ENCODE measurements at places on chromosomes 5 and 9.

- DNase-seq: no peak
These were observed 3.0 kb upstream of the TUSC1 start for GRCh38 chr9:25681266-25681665.

DNA sequence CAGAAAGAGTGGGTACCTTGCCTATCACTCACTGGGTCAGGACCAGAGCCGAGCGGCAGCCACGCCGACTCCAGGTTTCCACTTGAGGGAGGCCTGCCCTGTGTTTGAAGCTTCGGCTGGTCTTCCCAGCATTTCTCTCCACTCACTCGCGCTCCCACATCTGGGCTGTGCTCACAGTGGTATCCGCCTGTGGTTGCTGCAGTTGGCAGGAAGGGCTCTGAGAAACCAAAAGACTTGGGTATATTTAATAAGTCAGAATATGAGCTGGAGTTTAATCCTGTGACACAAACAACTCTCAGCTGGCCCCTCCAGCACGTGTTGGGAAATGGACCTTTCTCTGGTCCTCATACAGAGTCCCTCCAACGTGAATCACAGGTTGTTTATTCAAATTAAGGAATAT lies 70.9 kb downstream of the SPRY4 start:
- no peak for DNase-seq

DNA sequence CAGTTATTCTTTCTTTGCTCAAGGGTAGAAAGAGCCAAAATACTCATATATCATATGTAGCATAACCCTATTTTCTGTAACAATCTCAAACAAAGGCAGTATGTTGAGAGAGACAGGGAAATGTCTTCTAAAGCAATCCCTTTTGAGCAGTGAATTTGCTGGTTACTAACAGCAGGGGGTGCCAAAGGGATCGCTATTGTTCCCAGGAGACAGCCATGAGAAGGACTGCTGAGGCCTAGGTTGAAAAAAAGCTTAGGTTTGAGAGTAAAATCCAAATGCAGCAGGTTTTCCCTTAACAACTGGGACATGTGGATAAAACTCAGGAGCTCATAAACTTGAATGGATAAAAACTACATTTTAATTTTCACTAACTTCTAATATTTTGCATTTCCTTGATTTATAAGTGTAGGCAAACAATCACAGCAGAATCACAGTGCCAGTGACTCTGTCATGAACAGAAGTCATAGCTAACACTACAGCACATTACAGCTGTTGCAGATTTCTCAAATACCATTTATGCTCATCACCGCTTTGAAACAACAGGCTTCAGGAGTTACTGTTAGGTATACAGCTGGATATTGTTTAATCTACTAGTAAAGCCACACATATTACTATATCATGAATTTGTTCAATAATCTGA lies 148.4 kb downstream of the MAPKAP1 start:
- peak; percentile 52 for DNase-seq

- DNase-seq: no peak
These were observed 398.3 kb upstream of the MPDZ start for GRCh38 chr9:13677801-13678200.

- no peak for DNase-seq
These were observed 182.3 kb downstream of the C9orf152 start for GRCh38 chr9:110025551-110026170.

GRCh38 chr5:138706655-138707480 lies 46.4 kb upstream of the CTNNA1 start:
- no peak for DNase-seq

DNA sequence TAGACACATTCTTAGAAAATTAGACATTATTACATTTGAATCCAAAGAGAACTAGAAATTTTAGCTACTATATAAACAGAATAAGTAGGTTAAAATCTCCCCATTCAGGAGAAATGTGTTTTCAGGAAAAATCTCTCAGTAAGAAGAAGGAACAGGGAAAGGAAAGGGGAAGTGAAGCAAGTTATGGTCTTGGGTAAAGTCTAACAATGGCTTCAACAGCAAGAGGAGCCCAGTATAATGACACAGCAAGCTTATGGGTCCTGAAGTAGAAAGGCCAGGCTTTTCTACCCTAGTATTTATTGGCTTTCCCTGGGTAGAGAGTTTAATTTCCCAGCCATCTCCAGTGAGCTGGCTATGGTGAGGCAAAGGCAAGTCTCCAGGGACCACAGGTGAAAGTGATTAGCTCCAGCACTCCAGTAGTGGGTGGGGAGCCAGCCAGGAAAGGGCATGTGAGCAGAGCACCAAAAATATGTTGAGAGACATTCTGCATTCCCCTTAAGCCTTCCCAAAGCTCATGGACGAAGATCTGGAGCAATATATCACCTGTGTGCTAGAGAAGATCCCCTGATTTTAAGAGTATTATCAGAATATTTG lies 981.7 kb downstream of the NR2F1-AS1 start:
- DNase-seq: no peak

GRCh38 chr5:134638760-134639201 lies 6.2 kb upstream of the SAR1B start:
- no peak for DNase-seq

DNA sequence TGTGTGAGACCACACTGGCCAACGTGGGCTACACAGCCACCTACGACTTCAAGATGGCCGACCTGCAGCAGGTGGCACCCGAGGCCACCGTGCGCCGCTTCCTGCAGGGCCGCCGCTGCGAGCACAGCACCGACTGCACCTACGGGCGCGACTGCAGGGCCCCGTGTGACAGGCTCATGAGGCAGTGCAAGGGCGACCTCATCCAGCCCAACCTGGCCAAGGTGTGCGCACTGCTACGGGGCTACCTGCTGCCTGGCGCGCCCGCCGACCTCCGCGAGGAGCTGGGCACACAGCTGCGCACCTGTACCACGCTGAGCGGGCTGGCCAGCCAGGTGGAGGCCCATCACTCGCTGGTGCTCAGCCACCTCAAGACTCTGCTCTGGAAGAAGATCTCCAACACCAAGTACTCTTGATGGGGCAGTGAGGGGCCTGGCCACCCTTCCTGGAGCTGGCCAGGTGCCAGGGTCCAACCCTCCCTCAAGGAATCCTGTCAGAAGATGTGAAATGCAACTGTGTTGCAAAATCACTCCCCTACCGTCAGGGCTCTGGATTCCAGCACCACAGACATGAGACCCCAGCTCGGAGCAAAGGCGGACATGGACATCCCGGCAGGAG lies 11.1 kb downstream of the DIPK1B start:
- no peak for DNase-seq

GRCh38 chr9:124011460-124012301 lies at the start of gene LHX2:
TSS of gene LHX2 (plus strand) at chr9:124011768. CDS start at chr9:124012349, 581 bp downstream.
- peak; percentile 98 for DNase-seq

GRCh38 chr5:1119312-1119831 lies 7.5 kb upstream of the SLC12A7 start:
- DNase-seq: no peak

DNA sequence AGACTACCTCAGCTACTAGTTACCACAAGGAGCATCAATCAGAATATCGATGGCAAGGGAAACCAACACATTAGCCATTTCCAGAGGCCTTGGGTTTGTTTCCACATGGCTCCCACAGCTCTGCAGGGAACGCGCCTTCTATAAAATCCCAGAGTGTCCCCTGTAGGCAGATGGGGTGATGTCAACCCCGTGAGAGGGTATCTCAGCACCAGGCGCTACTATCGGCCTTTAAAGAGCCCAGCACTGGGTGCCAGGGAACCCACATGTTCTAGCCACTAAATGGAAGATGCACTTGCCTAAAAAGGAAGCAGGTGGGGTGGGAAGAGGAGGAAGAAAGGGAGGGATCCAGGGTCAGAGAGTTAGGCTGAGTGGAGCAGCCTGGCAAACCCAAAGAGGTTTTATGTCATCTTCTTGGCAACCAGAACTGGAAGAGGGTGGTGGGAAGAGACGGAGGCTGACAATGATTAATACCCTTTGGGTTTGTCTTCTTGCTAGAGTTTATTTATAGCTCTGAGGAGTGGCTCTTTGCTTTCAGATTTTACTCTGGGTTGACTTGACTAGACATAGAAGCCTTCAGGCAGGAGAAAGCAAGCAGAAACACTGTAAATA lies 19.9 kb downstream of the MACROH2A1 start:
- DNase-seq: no peak

DNA sequence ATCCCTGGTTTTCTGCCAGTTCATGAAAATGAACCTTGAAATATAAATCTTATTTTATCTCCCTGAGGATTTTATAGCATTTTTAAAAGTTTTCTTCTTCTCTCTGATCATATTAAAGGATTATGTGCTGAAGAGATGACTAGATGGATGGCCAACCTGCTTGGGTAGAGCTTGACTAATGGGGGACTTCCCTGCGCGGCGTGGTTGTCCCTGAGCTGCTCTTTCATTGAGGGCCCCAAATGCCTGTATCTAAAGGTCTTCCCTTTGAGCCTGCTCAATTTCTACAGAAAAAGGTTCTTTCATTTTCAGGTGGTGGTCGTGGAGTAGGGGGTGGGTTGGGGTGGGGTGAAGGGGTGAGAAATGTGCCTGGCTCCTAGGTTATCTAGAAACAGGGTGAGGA lies 20.5 kb upstream of the CDKN2AIPNL start:
- no peak for DNase-seq

- no peak for DNase-seq
These were observed 66.0 kb downstream of the TBCA start for GRCh38 chr5:77709993-77710685.

DNA sequence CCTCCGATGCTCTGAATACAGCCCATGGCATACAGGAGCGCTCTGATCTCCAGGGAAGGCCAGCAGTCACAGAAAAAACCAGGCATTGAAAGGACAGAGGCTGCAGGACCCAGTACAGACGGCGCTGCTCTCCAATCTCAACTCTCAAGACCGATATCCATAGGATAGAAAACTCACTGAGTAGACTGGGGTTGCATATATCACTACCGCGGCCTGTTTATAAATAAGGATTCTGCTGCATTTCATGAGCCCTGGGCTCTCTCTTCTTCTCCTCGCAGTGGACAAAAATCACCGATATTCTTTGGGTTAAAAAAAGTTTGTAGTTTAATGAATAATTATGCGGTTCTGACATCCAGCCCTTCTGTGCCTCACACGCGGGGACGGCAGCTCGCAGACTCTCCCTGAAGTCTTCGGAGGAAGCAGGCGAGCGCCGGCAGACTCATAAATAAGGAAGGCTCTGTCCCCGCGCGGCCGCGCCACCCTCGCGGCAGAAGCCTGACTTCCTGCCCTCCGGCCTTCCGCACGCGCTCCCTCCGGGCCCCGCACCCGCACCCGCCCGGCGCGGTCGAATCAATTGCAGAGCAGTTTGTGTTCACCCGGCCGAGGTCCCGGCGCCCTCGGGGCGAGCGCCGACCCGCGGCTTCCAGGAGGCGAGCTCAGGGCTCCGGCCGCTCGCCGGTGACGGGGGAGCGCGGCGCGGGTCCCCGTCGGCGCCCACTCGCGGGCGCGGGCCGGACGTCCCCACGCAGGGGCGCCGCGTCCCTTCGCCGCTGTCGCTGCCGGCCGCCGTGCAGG lies at the start of gene FAM78A:
Gene FAM78A, minus strand, starts transcription at position 417 of the 795 bp plus-strand sequence. Its CDS starts 331 bp downstream, at position 86.
- no peak for DNase-seq

GRCh38 chr9:21994556-21995005 lies at the start of gene CDKN2B-AS1:
TSS of gene CDKN2B-AS1 (plus strand) at chr9:21994791.
- no peak for DNase-seq

DNA sequence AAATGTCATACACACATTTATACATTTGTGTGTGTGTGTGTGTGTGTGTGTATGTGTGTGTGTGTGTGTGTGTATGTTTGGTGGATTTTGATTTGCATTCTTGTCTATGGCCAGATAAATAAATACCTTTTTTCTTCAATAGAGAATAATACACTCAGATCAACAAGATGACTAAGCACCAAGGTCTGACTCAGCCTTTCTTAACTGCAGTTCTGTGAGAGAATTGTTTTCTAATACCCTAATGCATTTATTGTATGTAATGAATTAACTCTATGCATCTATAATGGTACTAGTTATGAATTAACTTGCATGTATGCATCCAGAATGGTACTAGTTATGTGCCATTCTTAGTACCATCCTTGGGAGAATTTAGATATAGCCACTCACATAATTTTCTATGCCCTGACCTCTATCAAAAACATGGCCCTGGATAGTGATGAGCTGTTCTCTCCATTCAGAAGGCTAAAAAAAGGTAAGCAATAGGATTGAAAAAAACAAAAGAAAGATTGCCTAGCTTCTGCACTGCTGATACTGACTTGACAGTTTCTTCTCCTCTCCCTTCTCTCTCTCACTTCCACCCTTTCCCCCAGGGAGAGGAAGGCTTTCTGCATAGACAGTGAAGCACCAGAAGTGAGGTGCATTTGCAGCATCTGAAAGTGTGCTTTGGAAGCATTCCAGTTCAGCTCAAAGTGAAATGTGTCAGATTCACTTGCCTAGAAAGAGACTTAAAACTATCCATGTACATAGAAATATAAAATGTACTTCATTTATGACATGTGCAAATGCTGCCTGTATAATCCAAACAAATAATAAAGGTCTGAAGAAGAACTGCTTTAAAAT lies 55.1 kb upstream of the CCDC112 start:
- no peak for DNase-seq

GRCh38 chr5:173014671-173015070 lies 31.1 kb downstream of the ATP6V0E1 start:
- no peak for DNase-seq

- no peak for DNase-seq
These were observed 82.8 kb downstream of the SLC1A3 start for GRCh38 chr5:36689225-36689624.

- DNase-seq: no peak
These were observed 3.0 kb upstream of the PCDH1 start for GRCh38 chr5:141880961-141881801.

GRCh38 chr9:15293084-15293483 lies 13.9 kb downstream of the TTC39B start:
- DNase-seq: no peak

DNA sequence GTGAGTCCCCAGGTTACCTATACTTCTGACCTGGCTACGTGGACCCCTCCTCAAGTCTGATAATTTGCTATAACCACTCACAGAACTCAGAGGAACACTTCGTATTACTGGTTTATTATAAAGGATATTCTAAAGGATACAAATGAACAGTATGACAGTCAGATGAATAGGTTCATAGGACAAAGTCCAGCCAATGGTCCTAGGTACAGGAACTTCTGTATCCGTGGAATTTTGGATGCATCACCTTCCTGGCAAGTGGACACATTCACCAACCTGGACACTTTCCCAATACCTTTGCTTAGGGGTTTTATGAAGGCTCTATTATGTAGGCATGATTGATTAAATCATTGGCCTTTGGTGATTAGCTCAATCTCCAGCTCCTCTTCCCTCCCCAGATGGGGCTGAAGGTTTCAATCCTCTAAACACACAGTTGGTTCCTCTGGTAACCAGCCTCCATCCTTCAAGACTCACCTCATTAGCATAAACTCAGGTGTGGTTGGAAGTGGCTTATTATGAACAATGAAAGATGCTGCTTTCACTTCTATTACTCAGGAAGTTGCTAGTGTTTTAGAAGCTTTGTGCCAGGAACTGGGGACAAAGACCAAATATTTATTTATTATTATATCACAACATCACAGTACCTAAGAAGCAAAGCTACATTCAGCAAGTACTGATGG lies 149.6 kb upstream of the ELL2 start:
- DNase-seq: no peak

DNA sequence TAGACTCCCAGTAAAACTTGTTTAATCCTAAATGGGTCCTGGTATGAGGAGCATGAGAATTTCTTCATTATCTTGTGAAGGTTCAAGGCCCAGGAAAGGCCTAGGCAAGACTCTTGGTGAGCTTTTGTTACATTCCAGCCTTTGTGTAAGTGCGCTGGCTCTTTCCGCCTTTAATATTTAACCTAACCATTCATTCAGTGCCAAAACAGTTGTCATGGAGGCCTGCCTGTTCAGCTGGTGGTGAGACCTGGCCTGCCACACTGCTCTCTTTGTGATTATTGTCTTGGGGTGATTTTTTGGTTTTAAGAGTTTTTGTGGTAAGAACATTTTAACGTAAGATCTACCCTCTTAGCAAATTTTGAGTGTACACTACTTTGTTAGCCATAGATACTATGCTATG lies 127.5 kb upstream of the WWC1 start:
- no peak for DNase-seq

- no peak for DNase-seq
These were observed 64.9 kb downstream of the FAM170A start for GRCh38 chr5:119694284-119694683.
